ENCODE measurements at places on chromosomes 4 and X.

DNA sequence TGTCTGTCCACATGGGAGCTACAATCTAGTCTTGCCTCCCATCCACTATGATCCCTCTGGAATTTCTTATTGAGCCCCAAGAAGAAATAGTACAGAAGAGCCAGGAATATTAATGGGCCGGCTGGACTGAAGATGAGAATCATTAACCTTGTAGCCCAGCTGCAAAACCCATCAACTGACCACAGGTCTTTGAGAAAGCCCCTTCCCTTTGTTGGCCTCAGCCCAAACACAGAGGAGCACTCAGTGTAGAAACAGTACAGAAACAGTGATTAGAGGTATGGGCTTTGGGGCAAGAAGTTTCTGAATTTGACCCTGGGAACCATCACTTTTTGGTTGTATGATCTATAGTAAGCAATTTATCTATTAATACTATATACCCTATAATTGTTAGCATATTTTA is 76.8 kb upstream of the RAB40AL start:
- DNase-seq: no peak

GRCh38 chr4:25081866-25082471 is 51.2 kb upstream of the LGI2 start:
- DNase-seq: no peak

- no peak for DNase-seq
Observed at GRCh38 chrX:16778545-16778944, 7.7 kb upstream of the TXLNG start.

- DNase-seq: no peak
Observed at GRCh38 chrX:136933611-136934145, 53.2 kb upstream of the RBMX start.

Data from SHP77 (cell line).